ENCODE measurements at places on chromosomes 3 and 15.

DNA sequence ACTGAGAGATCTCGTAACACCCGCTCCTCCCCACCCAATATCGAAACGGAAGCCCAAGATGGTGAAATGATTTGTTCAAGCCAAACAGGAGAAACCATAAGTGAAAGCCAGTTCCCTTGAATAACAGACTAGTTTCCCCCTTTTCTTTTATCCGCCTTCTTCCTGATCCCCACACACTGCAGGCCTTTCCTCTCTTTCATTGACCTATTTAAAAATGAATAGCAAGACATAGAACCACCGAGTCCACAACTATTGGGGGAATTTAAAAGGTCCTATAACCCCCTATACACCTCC, 382 bp upstream of the COX17 start:
- no peak for DNase-seq

DNA sequence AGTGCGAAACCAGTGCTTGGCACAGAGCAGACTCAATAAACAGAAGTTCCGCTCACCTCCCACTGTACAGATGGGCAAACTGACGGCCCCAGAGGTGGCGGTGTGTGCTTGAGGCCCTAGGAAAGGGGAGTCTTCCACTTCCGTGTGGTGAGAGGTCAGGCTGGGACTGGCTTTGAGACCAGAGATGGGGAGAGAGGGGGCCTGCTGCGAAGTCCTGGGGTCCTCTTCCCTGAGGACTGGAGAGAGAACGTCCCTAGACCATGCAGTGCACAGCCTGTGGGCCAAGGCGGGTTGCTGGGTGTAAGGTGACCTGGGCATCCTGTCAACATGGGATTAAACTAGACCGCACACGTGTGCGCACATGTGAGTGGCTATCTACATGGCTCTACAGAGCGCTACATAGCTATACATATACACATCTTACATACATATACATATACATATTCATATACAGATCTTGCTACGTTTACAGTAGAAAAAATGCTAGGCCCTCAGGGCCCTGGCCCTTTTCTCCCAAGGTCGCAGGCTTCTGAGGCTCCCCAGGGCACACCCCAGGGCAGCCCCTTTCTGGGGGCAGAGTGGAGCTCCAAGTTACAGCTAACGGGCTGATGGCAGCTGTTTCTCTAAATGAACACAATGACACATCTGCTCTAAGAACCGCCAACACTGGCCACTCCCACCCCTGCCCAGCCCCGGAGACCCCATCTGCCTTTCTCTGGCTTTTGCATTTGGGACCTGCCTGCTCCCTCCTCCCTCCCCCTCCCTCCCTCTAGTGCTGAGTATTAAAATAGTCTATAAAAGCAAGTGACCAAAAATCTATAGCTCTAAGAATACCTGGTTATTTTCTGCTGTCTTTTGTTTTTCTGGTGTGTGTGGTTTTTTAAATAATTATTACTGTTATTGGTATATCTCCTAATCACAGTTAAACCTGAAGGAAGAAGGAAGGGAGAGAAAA, 47.0 kb downstream of the HCN4 start:
- no peak for DNase-seq

- no peak for DNase-seq
Measured at GRCh38 chr15:74193905-74194304, 8.7 kb downstream of the STRA6 start.

DNA sequence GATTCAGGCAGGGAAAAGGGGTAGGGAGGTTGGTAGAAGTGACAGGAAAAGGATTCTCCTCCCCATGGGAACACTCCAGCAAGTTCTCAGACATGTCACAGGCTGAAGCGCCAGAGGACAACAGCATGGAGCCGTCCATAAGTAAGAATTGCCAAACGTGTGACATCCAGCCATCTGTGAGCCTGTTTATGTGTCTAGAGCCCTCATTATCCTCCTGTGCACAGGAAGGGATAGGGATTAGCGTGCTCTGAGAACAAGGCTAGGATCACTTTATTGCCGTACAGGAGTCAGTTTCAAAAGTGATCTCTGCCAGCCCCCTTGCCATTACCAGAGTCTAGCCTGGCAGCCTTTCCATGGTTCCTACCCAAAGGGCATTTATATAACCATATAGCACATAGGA, 549.5 kb downstream of the NTRK3 start:
- no peak for DNase-seq

DNA sequence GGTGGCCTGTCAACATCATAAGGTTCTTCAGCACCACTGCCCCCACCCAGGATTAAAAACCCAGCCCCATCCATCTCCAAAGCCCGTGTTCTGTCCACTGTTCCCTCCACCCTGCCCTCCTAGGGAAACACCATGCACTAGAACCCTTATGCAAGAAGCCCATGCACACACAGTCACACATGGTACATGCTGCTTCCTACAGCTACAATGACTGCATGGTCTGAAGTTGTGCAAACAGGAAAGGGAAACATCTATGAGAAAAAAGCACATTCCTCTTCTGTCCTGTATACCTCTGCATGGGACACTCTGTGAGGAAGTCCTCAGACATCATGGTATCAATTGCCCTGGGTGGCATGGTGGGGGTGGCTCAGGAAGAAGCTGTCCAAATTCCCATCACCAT, 108.6 kb upstream of the MRPS22 start:
- no peak for DNase-seq

GRCh38 chr3:155963570-155963969, 93.1 kb downstream of the GMPS start:
- no peak for DNase-seq

- DNase-seq: no peak
Measured at GRCh38 chr3:158762701-158763100, 30.4 kb upstream of the RARRES1 start.

DNA sequence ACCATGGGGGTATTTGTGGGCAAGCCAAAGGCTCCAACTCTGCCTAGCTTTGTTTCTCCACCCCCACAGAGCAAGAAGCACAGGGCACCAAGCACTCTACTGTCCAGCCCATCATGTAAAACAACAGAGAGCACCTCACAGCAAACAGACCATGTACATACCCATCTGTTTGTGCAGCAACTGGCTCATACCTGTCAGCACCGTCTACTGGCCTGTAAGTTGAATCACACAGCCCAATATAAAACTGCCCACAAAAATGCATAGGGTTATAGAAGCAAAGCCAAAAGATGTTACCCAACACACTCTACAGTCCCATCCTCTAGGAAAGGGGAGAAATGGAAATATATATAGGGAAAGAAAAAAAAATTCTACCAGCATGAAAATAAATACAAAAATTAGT, 139.7 kb upstream of the CPNE4 start:
- no peak for DNase-seq

DNA sequence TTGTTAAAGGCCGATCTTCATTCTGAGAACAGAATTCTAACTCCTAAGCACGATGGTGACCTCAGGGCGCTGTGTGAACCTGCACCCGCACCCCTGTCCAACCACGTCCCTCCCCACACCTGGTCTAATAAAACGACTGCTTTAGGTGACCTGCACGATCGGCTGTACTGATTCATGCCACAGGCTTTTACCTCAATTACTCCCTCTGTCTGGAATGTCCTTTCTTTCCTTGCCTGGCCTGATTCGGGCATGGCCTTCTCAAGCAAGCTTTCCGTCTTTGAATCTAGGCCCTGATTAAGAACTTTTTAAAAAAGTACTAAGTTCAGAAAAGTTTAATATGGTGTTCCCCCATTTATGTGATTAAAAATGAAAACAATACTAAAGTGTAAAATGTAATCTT, 842 bp upstream of the U2SURP start:
- DNase-seq: no peak

DNA sequence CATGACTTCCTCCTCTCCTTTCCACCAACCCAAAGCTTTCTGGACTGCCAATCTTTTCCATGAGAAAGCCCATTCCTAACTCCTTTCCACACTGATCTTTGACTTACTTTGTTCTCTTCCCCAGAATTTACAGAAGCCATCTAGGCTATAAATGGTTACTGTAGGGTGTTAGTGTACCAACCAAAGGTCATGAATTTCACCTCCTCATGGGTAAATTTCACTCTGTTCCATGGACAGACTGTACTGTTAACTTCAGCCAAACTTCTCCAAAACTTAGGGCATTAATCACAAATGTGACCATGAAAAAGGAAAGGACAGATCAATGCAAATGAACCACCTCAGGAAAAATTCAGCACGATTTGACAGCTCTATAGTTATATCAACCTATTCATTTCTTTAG, 54.9 kb downstream of the ATOSA start:
- DNase-seq: no peak

DNA sequence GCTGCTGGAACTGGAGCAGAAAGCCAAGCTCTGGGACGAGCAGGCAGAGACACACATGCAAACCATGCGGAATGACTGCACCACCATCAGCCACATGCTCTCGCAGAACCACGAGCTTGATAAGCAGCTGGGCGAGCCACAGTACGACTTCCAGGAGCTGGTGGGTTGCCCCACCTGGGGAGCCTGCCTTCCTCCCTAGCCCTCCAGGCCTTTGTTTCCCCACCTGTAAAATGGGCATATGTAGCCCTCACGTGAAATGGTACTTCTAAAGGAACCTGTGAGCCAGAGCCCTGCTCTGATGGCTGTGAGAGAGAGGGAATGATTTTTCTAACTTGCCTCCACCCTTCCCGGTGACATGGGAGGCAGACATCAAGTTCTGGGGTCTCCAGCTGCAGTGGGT, 44.6 kb upstream of the GOLGA6B start:
- DNase-seq: no peak
